Pericardium fibroblast (primary cell): ENCODE measurements at places on chromosomes 3 and 15. TPM values are rescaled to one million over a fixed set of nuclear protein-coding genes. Genes with fewer than 3 reads are reported as not detected.

FBXO40 gene
- not detected in 2 replicates for total RNA-seq

SCG3 gene
- total RNA-seq: under 0.01 TPM in 1 of 2 replicates, not detected in the other

DUT gene
- 62.7 and 78.6 TPM in 2 replicates for total RNA-seq

KLHL40 gene
- 0.17 TPM in 1 of 2 replicates, not detected in the other for total RNA-seq

MME gene
- 143 and 177 TPM in 2 replicates for total RNA-seq

EBLN2 gene
- 1.3 and 2.3 TPM in 2 replicates for total RNA-seq

CHRNB4 gene
- total RNA-seq: not detected in 2 replicates

DOCK3 gene
- total RNA-seq: under 0.01 and 0.12 TPM in 2 replicates

AGBL1 gene
- total RNA-seq: not detected in 2 replicates

TP63 gene
- not detected in 2 replicates for total RNA-seq

DUOX2 gene
- total RNA-seq: not detected in 2 replicates

DAPK2 gene
- 2.3 and 3.0 TPM in 2 replicates for total RNA-seq

LYSMD2 gene
- total RNA-seq: 11.5 and 14.1 TPM in 2 replicates

CEMIP gene
- 76.4 and 538 TPM in 2 replicates for total RNA-seq

OR4F15 gene
- not detected in 2 replicates for total RNA-seq

XXYLT1 gene
- total RNA-seq: 26.1 and 34.0 TPM in 2 replicates

CALML4 gene
- 0.77 and 3.6 TPM in 2 replicates for total RNA-seq

CACNA2D2 gene
- 0.12 TPM in 1 of 2 replicates, not detected in the other for total RNA-seq

CTXN2 gene
- total RNA-seq: not detected in 2 replicates

BMF gene
- 2.1 and 10.6 TPM in 2 replicates for total RNA-seq

RBP2 gene
- total RNA-seq: not detected in 2 replicates

CHRNA7 gene
- not detected in 2 replicates for total RNA-seq

SCN11A gene
- total RNA-seq: 0.12 and 0.26 TPM in 2 replicates

CCR9 gene
- not detected in 2 replicates for total RNA-seq

C2CD4A gene
- total RNA-seq: 0.12 TPM in 1 of 2 replicates, not detected in the other

GOLGA8K gene
- not detected in 2 replicates for total RNA-seq

NME9 gene
- total RNA-seq: 0.09 TPM in 1 of 2 replicates, not detected in the other

NOX5 gene
- total RNA-seq: under 0.01 TPM in 1 of 2 replicates, not detected in the other

KBTBD8 gene
- total RNA-seq: 1.6 and 2.9 TPM in 2 replicates

ALS2CL gene
- 0.35 and 1.4 TPM in 2 replicates for total RNA-seq

ZPLD1 gene
- not detected in 2 replicates for total RNA-seq

HRG gene
- not detected in 2 replicates for total RNA-seq
